AG20443 (cell line): ENCODE measurements at places on chromosomes 7 and 10.

DNA sequence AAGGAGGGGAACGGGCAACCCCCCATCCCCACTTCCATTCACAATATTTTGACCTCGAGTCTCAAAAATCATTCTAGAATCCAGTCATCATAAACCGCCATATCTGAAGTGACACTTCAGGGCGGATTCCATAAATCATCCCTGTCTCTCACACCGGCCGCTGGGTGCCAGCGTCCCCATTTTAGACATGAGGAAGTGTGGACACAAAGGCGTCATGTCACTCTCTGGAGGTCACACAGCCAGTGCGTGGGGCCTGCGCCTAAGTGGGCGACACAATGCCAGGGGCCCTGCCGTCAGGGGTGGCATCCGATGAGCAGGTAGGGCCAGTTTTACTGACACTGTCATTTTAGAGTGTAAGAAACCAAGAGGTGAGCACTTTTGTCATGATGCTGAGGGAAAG is 19.5 kb downstream of the KCNH2 start:
- no peak for DNase-seq

- no peak for DNase-seq
Measured at GRCh38 chr10:55668326-55668922, 692.6 kb downstream of the ZWINT start.

DNA sequence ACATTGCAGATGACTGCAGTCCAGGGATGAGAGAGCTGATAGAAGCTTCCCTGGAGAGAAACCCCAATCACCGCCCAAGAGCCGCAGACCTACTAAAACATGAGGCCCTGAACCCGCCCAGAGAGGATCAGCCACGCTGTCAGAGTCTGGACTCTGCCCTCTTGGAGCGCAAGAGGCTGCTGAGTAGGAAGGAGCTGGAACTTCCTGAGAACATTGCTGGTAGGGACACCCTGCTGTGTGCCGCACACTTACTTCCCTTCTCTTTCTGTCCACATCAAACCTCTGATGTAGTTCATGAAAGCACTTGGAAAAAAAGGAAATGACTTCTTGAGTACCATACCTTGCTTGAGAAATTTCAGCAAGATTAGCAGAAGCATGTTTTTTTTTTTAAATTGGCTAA is 25.3 kb downstream of the MAP3K8 start:
- no peak for DNase-seq

DNA sequence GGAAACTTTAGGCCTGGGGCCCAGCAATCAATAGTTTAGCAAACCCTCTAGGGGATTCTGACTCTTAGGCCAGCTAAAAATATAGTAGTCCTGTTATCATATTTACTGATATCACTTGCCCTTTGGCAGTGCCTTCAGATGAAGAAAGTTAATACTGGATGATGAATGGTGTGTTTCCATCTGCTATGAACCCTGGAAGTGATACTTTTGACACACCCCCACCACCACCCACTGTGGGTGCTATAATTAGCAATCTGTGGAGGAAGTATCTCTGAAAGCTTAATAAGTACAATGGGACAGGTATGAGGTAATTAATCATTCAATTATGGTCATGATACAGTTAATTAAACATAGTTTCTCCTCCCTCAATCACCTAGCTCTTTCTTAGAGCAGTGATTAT is 90.4 kb upstream of the LRRTM3 start:
- DNase-seq, result no peak
